ENCODE measurements at places on chromosomes 12 and 14.
A peak's percentile ranks its signal among the peaks of the same experiment; 100 is the strongest.

GRCh38 chr14:62645649-62646048 is 399.6 kb downstream of the KCNH5 start:
- no peak for DNase-seq

GRCh38 chr14:94345344-94346064 is 22.4 kb upstream of the SERPINA6 start:
- DNase-seq: peak; percentile 70

- no peak for DNase-seq
These were observed 5.8 kb downstream of the AP5M1 start for GRCh38 chr14:57274551-57274950.

GRCh38 chr12:40033242-40033630 is 72.6 kb downstream of the SLC2A13 start:
- no peak for DNase-seq

DNA sequence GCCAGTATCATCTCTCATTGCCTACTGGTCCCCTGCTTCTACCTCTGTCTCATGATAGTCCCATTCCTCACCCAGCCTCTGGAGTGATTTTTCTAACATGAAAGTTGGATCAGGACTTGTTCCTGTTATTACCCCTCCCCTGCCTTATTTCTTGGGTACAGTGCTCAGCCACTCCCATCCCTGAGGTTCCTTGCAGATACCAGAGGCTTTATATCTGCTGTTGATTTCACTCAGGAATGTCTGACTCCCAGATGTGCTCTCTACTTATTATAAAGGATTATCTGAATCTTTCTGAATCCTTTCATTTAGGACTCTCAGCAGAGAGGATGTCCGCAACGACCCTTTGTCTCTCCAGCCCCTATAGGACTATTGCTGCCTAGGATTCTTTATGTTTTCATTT is 111.2 kb downstream of the LRRK2 start:
- no peak for DNase-seq

GRCh38 chr12:14326699-14327098 is 38.8 kb upstream of the ATF7IP start:
- no peak for DNase-seq

DNA sequence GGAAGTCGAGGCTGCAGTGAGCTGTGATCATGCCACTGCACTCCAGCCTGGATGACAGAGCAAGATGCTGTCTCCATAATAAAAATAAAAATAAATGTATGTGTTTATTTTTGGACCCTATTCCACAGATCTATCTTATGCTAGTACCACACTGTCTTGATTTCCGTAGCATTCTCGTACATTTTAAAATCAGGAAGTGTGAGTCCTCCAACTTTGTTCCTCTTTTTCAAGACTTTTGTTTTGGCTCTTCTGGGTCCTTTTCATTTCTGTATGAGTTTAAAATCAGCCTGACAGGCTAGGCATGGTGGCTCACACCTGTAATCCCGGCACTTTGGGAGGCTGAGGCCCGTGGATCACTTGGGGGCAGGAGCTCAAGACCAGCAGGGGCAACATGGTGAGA is 25.8 kb downstream of the DAO start:
- no peak for DNase-seq

DNA sequence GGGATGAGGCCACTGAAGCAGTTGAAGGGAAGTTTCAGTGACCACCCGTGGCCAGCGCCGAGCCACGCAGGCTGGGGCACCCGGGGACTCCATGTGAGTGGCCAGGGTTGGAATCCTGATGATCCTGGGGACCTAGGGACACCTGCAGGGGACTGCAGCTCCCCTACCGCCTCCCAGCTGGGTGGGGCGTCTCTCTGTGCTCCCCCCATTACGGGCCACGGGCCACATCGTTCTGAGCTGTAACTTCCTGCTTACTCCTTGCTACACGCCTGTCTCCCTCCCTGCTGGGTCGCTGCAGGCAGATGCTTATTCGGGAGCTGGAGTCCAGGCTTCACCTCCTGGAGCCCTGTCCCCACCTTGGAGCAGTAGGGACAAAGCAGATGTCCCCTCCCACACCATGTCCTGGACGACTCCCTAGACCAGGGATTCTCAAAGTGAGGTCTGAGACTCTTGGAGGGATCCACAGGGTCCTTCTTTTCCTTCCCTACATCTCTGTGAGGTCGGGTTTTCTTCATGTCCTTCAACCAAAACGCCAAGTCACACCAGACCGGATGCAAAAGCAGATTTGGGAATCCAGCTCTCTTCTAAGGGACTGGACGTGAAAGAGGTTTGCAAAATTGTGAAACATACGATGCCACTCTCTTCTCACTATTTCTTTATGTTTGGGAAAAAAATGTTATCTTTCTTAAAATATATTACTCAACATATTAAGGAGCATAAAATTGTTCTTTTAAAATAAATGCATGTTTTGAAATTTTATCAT is 85.9 kb upstream of the NCOR2 start:
- no peak for DNase-seq

DNA sequence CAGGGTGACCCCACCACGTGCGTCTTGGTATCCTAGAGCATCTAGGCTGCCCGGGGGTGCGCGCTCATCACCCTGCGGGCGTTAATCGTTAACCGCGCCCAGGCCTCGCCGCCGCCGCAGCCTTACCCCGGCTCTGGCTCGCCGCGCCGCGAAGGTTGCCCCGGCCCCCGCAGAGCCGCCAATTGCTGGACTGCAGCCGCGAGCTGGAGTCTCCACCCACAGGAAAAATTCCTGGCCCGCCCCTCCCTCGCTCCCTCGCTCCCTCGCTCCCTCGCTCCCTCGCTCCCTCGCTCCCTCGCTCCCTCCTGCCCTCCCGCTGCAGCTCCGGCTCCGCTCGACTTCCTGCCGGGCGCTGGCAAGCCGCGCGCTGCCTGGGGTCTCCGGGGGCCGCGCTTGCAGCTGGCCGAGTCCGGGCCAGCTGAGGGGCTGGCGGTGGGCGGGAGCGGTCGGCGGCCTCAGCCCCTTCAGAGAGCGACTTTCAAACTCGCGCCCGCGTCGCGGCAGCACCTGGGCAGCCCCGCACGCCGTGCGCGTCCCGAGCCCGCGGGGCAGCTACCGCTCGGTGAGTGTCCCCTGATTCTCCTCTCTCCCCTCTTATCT is at the start of gene PLEKHG3:
Gene PLEKHG3 (plus strand): TSS at position 282 of the 600 bp plus-strand sequence. CDS start 23,208 bp downstream, outside the sequence.
- no peak for DNase-seq

DNA sequence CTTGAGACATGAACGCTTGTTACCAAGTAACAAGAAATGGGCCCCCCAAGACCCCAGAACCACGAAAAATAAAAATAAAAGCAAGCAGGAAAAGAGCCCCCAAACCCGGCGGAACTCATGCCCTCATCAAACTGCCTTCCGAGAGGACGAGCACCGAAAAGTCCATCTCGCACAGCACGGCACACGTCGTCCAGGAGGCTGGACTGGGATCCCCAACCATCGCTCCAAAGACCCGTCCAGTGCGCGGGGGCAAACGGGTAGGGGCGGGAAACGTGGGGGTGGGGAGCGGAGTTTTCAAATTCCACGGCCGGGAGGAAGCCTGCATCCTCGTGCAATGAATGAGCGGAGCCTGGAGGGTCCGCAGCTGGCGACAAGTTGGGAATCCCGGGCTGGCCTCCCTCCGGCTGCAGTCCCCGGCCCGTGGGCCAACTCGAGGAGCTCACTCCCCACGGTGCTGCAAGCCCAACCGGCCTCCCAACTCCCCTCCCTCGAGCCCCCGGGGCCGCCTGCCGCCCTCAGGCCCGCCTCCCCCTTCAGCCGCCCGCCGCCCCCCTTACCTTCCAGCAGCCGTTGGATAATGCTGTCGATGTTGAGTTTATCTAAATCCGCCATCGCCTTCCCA is 484 bp downstream of the PPP1CC start:
- DNase-seq: no peak

- no peak for DNase-seq
These were observed 61.6 kb downstream of the WDR20 start for GRCh38 chr14:102201353-102201738.

DNA sequence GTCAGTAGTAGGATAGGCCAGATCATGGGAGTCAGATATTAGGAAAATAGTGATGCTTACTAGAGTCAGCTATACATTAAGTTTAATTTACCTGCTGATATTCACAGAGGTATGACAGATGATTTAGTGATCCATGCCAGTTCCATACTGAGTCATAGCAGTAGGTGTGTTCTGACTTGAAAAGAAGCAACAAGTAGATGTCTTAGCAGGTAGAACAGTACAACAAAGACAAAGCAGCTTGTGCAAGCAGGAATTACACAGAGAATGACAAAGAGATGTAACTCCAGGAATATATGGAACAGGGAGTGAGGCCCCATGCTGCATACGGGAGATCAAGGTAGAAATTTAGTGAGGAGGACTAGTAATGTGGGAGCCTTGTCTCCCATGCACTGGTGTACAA is 556.9 kb downstream of the SLC16A7 start:
- DNase-seq: no peak

DNA sequence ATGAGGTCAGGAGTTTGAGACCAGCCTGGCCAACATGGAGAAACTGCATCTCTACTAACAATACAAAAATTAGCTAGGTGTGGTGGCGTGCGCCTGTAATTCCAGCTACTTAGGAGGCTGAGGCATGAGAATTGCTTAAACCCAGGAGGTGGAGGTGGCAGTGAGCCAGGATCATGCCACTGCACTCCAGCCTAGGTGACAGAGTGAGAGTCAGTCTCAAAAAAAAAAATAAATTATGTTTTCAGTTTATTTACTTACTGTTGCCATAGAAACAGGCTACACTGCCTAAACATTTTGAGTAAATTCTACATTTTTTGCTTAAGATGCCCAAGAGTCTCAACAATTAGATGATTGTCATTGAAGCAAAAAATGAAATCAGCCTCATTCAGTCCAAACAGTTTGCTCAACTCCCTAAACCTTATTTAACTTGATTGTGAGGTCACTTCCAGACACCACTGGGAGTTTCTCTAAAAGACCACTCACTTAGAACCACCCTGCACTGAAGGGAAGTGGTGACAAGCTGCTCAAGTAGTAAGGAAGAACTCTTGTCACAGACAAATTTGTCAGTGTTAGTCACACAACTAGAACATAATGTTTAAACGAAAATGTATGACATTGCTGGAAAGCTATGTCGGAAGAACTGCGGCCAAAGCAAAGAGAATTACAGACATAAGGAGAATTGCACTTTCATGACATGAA is 9.8 kb upstream of the GNPNAT1 start:
- peak; percentile 69 for DNase-seq

DNA sequence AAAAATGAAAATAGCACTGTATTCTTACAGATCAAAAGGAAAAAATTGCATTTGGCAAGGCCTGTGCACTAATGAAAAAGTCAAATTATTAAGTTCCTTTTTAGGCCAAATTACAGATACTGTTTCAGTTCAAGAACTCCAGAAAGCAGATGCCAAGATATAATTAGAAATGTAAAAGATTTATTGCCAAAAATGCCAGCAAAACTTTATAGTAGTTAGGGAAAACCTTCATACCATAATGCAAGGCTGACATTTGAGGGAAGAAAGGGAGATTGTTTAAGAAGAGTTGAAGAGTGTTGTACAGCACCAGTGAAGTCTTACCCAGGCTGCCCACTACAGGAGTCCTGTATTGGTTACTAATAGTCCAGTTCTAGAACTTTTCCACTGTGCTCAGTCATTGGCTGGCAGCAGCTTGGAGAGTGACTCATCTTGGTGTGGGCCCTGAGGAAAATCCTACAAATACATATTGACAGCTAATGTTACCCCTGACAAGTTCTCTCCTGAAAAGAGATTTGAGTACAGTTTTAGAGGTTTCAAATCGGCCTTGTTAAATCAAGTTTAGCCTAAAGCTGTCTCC is 600.4 kb downstream of the C12orf50 start:
- DNase-seq: peak; percentile 12

GRCh38 chr12:128337431-128338170 is 70.6 kb downstream of the TMEM132C start:
- no peak for DNase-seq

DNA sequence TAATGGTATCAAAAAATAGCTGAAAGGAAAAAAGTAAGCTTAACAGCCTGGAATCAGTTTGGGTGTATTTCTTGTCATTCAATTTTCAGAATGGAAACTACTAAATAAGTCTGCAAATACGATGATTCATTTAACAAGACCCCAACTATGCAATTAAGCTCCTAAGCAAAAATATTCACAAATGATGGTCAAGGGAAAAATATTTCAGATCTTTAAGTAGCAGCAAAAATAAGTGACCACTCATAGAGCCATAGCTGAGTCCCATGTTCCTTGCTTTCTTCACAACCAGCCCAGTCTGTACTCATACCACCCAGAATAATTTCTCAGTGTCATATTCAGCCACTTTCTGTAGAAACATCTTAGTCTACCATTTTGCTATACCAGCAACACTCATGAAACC is 185.4 kb downstream of the PPM1H start:
- no peak for DNase-seq

- no peak for DNase-seq
These were observed 4.0 kb downstream of the EGLN3 start for GRCh38 chr14:33946679-33947476.

- DNase-seq: no peak
These were observed 596 bp downstream of the DLST start for GRCh38 chr14:74882103-74882920.

- DNase-seq: no peak
These were observed 113.5 kb upstream of the EGLN3 start for GRCh38 chr14:34064349-34064748.

DNA sequence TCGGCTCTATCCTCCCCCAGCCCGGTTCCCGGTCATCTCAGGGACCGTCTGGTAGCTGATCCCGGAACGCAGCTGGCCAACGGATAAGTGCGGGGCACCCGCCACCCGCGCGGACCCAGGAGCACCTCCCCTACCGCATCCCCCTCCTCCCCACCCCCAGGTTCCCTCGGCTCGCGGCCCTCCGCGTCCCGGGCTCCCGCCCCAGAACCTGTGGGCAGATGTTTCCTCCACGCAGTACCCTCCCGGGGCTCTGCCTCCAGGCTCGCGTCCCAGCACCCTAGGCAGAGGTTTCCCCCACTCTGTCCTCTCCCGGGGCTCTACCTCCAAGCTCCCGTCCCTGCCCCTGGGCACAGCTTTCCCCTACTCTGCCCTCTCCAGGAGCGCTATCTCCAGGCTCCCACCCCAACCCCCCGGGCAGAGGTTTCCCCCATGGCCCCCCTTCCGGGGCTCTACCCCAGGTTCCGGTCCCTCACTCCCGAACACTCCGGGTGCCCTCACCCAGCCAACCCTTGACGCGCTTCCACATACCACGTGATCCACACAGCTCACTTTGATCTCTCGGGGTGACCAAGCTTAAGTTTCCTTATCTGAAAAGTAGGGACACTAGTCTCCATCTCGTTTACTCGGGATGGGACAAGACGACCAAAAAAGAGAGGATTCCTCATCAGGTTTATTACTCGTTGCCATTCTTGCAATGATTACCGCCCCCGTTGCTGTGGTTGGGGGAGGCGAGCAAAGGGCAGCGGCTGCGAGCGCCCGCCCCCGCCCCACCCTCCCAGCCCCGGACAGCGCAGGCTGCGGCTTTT is at the start of gene CCDC38:
Gene CCDC38 (minus strand): TSS at position 91 of the 806 bp plus-strand sequence. CDS start 6,105 bp downstream, outside the sequence.
- no peak for DNase-seq

DNA sequence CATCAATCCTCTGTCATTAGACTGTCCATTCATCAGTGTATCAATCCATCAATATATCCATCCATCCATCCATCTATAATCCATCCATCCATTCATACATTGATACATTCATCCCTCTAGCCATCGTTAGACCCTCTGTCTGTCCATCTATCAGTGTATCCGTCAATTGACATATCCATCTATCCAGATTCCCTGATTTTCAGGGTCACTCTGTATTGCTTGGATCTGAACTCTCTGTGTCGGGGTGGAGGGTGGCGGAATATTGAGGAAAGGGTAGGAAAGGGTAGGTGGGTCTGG is 17.1 kb downstream of the SDSL start:
- DNase-seq: no peak

GRCh38 chr14:81132468-81132867 is 88.3 kb downstream of the GTF2A1 start:
- no peak for DNase-seq
